Osteocyte (in vitro differentiated cells): ENCODE measurements at places on chromosomes 5 and 9.
A peak's percentile ranks its signal among the peaks of the same experiment; 100 is the strongest.

DNA sequence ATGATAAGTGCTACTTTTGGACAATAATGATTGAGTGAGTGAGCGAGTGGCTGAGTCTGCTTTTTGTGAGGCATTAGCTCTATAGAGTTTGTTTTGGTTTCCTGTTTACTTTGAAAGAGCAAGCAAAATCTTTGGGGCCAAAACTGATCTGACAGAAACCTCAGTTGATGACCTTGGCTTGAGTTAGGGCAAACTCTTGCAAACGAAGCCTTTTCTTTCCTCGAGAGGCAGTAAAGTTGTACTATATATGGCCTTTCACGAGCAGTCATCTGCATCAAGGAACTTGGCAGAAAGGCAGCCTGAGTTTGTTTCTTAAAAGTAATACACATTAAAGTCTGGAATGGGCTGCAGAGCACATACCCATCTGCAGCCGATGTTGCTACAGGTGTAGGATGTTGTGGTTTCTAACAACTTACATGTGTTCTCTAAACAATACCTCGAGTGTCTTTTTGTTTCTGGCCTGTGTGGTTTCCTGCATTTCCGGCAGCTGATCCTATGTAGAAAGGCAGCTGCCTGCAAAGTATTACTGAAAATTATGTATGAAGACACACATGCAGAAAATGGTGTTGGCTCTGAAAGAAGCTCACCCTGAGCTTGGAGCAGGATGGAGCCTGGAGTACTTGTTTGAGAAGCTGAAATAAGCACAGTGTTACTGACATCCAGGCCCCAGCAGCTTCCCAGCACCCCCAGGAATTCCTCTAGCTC lies 60.8 kb downstream of the FOXD1 start:
- DNase-seq: no peak

GRCh38 chr9:12790883-12791282 lies 16.1 kb downstream of the LURAP1L start:
- no peak for DNase-seq

DNA sequence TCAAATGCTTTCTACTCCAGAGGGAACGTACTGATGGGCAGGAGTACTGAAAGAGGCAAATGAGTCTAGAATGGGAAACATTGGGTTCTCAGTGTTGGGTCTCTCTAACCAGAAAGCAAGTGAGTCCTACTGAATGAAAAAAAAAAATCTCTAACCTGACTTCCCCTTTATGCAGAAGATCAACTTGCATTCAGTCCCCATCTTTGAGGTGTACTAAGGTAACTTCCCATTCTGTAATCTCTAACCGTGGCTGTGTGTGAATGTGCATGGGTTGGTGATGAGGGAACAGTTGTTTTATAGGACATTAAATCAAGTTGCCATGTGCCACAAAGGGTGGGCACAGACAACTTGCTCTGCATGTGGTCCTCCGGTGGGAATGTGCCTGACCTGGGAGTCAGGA lies 264.6 kb upstream of the CLINT1 start:
- DNase-seq: no peak

DNA sequence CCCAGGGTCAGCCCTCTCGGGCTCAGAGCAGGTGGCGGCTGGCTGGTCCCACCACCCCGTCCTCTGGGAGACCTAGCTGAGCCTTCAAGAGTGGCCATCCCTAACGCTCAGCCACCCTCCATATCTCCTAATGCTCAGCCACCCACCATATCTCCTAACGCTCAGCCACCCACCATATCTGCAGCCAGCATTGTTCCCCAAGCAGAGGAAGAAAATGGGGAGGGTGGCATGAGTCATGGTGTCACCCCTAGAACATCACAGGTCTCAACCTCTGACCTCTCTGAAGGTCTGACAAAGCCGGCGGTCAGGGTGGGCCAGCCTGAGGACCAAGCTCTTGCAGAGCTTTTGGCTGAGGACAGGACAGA lies 14.7 kb downstream of the LHX3 start:
- DNase-seq: no peak

- no peak for DNase-seq
These were observed 38.9 kb upstream of the N4BP3 start for GRCh38 chr5:178074266-178074952.

DNA sequence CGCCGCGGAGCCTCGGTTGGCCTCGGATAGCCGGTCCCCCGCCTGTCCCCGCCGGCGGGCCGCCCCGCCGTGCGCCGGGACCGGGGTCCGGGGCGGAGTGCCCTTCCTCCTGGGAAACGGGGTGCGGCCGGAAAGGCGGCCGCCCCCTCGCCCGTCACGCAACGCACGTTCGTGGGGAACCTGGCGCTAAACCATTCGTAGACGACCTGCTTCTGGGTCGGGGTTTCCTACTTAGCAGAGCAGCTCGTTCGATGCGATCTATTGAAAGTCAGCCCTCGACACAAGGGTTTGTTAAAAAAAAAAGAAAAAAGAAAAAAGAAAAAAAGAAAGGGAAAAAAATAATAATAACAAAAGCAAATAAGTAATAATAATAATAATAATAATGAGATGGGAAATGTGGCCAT lies 112.8 kb downstream of the GCNT1 start:
- DNase-seq: no peak

DNA sequence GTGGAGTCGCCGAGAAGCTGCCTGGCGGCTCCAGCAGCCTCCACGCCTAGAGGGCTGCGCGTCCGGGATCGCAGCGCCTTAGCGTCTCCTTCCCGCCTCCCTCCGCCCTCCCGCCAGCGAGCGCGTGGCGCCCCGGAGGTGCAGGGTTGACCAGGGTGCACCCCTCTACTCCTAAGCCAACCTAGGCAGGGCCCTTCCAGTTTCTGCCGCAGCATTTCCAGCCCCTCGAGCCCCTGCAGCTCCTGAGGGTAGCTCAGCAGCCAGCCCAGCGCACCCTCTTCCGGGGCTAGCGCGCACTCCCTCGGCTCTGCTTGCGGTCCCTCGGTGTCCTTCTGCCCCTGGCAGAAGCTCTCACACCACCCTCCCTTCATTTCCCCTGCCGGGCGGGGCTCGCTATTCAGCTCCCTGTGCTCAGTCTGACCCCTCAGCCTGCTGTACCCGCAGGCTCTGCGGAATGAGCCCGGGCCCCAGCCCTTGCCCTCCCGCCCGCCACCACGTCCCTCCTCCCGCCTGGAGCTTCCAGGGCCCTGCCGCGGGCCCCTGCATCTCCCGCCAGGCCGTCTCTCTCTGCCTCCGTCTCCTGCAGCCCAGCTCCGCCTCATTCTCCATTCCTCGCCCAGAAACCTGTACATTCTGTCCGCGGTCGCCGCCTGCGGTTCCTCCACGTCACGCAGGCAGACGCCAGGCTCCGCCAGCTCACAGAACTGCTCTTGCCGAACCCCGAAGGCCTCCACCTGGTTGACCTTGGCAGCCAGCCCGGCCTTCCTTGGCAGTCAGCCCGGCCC lies 61.8 kb downstream of the SPATA31C2 start:
- DNase-seq: no peak

GRCh38 chr5:151150471-151151262 lies 6.9 kb downstream of the ANXA6 start:
- DNase-seq: no peak

- DNase-seq: no peak
These were observed 147.6 kb upstream of the TRIM32 start for GRCh38 chr9:116539549-116539948.

DNA sequence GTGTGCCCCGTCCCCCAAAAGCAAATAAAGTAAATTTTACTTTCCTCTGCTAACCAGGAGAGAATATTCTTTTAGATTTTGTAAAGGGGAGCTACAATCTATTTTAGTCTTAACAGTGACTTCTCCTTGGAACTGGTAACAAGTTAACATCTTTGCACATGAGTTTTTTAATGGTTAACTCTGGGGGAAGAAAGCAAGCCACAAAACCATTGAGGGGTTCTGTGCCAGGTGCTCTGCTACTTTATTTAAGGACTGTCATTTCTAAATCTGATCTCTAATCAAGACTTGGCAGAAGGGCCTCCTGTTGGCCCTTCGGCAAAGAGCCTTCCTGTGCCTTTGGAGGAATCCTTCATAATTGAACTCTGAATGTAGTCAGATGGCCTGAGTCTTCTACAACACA lies 153.4 kb downstream of the SLC12A2 start:
- no peak for DNase-seq

- DNase-seq: no peak
These were observed at the start of gene CD14 for GRCh38 chr5:140633021-140633471. Gene CD14, minus strand, starts transcription at chr5:140633175. Its CDS starts 104 bp downstream, at chr5:140633071.

DNA sequence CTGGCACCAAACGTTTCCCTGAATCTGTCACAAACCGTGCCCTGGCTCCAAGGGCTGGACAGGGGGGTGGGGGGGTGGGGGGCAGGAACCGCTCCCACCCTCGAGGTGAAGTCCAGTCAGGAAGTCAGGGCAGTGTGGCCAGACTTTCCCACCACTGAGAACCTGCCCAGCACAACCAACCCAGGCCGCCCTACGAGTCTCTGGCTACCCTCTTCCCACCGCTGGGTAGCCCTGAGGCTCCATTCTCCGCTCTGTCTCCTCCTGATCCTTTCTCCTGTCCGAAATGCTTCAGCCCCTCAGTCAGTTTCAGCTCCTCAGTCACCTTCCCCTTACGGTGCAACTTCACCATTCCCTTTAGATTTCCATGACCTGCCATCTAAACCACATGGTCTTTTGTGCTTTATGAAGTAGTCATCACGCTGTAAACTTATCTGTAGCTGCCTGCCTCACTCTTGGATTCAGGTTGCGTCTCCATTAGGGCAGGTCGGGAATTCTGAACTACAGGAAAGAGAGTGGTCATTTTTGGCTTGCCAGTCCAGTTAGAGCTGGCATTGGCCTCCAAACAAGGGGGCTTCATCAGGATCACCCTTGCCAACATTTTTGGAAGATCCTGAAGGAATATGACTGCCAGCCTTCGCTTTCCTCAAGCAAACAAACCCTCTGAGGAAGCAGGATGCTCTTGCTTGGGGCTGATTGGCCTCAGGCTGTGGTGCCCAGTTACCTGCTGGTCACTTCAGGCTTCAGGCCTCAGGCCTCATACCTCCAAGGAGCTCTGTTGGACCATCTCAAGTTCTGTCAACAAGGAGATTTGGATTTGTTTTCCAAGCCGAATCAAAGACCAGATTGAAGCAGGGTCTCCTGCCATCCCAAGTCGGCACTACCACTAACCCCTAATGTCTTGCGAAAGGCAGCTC lies 794 bp upstream of the DCAF12 start:
- DNase-seq: no peak

DNA sequence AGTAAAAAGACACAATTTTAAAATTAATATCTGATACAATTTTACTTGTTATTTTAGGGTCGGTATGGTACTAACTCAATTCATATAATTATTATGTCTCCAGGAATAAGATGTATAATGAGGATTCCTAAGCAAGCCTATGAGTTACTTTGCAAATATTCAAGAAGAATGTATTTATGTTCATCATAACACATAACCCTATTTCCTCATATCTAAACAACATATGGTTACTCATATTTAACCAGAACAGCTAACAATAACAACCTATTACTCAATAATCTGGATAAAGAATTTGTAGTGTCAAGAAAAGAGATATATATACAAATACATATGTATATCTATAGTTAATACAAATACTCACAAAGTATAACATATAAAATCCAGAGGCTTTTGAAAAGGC lies 285.9 kb downstream of the ARL15 start:
- DNase-seq: no peak

- no peak for DNase-seq
These were observed 172.3 kb upstream of the CDH6 start for GRCh38 chr5:31021181-31021624.

DNA sequence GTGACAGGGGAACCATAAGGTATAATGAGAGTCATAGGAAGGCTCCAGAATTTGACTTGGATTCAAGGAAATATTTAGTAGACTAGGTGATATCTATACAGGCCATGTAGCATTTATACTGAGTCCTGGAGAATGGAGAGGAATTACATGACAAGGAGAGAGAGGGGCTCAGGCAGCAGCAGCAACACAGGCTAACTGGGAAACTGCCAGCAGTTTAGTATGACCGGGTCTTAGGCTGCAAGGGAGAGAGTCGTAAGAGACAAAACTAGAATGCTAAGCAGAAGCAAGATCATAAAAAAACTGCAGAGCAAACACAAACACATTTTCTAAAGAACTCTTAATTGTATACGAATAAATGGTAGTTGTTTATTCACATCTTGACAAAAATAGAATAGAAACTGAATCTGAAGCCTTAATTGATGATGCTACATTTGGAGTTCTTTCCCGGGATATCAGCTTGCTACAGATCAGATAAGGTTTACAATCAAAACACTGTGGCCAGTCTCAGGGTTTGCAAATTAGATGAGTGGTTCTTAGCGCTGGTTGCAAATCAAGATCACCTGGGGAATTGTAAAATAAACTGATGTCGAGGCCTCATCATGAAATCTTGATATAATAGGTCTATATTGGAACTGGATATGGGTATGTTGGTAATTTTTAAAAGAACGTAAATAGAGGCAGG lies 480.0 kb upstream of the C9orf72 start:
- DNase-seq: no peak

DNA sequence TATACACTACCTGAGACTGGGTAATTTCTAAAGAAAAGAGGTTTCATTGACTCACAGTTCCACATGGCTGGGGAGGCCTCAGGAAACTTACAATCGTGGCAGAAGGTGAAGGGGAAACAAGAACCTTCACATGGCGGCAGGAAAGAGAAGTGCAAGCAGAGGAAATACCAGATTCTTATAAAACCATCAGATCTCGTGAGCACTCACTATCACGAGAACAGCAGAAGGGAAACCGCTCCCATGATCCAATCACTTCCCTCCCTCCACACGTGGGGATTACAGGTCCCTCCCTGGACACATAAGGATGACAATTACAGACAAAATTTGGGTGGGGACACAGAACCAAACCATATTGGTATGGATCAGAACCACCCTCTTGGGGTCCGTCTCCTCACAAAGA lies 44.2 kb upstream of the SPIN1 start:
- DNase-seq: no peak

DNA sequence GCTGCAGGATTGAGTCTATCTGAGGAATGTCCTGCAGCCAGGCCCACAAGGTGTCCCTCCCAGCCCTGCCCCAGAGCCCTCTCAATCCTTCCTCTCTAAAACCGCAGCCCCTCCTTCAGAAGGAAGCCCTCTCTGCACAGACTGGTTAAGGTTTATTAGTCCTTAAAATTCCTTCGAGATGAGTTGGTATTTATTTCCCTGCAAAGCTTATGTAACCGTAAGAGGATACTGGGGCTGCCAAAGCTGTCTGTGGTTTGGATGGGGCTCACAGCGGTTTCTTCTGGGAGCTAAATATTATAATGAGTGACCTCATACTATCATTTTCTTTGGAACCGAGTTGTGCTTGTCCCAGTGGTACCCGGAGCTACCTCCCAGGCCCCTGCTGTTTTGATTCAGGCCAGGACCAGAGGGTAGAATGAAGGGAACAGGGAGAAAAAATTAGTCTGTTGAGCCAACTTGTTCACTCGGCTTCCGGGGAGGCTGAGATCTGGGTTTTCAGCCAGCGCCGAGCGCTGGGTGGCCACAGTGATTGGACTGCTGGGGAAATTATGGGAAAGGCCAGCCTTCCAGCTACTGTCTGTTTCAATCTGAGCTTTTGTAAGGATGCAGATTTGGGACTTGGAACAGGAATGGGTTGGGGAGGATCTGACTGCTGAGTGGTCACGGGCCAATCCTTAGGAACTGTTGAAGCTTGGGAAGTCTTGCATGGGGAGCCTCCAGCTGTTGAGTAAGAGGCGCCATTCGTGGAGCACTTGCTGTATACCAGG lies 107.5 kb downstream of the NDFIP1 start:
- DNase-seq: peak; percentile 86

- no peak for DNase-seq
These were observed 93.0 kb downstream of the IRX2 start for GRCh38 chr5:2658447-2658846.

- no peak for DNase-seq
These were observed 155.8 kb downstream of the MYO10 start for GRCh38 chr5:16780325-16780724.

- peak; percentile 42 for DNase-seq
These were observed 4.8 kb upstream of the SLC25A51 start for GRCh38 chr9:37908698-37909186.
